Lower leg skin (tissue), 4 donors: ENCODE measurements at places on chromosomes 1 and 21.

DNA sequence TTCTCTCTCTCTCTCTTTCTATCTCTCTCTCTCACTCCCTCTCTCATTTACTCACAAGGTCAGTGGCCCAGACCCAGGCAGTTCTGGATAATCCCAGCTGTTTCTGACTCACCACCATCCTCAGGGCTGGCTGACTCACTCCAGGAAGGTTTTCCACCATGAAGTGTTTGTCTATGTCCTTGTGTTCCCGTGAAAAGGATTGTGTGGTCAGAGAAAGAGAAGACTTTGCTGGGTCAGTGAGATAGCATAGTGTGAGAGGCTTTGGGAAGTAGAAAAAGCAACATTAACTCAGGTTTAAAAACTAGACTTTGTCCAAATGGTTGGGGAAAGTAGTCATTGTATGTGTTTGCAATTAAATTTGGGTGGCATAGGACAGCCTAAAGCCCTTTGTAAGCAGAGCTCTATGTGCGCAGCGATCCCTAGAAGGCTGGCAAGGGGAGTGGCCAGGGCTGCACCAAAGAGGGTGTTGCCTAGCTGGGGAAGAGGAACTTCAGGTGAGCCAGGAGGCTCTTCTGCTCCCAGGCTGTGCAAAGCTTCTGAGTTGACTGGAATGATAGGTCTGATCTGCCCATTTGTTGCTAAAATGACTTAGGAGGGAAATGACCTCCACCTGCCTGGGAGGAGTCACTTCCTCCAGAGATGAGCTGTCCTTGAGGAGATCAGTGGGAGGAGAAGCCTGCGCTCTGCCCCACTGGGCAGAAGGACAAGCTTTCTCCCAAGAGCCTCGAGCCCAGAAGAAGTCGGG lies 4.9 kb upstream of the CAPN2 start:
- DNase-seq = peak; percentile 81

DNA sequence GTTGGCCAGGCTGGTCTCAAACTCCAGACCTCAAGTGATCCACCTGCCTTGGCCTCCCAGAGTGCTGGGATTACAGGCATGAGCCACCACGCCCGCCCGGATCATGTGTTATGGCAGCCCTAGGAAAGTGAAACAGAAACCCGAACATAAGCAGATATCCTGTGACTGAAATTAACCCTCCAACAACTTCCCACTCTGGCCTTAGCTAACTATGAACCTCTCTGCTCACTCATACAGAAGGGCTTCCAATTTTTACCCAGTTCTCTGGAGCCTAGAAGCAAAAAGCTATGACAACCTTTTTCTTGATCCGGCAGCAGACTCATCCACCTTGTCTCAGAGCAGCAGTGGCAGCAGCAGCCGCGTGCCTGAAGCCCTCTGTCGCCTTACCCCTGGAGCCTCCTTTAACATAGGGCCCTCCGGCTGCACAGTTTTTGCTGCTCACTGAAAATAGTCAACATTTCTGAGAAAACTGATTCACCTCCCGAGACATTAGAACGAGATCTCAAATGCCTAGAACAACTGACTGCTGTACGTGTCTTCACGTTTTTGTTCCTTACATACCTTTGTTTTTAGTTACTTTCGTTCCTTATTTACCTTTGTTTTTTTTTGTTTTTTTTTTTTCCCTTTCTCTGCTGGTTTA lies 9.3 kb downstream of the CBR1 start:
- DNase-seq = no peak

DNA sequence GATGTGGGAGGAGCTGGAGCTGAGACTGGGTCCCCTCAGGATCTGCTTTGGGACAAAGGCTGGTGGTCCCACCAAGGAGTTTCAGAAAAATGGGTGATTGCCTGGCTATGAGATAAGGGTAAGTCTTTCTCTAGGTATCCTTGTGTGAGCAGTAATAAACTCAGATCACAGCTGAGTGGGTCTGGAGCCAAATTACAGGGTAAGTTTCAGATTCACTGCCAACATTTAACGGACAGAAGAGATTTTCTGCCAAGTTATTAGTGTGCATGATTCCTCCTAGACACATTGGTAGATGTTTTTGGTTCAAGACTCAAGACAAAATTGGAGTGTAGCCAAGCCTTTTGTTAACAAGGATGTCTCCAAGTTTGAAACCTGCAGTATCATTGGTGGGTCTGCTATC lies 7.5 kb downstream of the CD1B start:
- DNase-seq = no peak

DNA sequence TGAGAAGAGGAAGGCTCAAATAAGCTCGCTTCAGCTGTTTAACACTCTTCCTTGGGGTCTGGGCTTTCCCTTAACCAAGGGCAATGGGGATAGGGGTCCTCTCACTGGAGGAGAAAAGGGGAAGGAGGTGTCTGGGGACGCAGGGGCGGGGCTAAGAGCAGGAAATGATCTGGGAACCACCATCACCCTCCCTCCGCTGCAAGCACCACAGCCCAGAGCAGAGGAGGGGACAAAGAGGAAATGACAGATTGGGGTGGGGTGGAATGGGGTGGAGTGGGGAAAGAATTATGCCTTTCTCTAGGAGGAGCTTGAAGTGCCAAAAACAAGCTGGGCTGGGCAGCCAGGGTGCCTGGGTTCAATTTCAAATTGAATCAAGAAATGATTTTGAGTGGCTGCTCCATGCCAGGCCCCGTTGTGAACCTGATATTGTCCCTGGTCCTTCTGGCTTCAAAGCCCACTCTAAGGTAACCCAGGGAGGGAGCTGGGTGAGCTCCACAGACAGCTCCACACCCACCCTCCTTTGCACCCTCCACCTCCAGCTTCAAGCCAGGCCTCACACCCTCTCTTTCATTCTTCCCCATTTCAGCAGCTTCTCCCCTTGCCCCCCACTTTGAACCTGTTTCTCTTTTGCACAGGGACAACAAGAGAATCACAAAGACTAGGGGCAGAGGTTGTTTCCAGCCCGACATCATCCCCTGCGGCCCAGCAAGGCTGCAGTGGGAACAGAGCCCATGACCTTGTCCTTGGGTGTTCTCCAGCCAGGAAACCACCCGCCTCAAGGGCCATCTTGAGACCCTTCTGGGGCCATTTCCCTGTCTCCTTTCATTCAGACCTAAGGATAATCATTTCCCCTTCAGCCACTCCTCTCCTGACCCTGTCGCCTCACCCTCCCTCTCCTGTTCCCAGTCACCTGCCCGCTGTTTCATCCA lies 1.1 kb downstream of the ARHGAP30 start:
- DNase-seq = no peak

DNA sequence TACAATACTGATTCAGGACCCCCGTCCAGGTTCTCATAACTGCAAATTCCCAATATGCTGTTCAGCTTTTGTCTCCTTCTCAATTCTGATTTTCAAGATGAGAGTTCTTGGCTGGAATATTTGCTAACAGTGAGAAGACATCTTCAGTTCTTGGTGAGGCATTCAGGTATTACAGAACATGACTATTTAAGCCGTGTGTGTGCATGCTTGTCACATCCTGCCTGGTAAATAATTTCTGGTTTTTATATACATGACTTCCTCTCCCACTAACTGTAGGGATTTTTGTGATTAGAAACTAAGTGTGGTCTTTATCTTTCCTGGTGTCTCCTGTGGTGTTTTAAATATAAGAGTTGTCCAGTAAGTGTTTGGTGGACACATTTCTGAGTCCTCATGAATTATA lies 10.2 kb upstream of the SLC19A2 start:
- DNase-seq = no peak

- DNase-seq = no peak
Observed at GRCh38 chr1:244092293-244092963, 41.3 kb downstream of the ZBTB18 start.

DNA sequence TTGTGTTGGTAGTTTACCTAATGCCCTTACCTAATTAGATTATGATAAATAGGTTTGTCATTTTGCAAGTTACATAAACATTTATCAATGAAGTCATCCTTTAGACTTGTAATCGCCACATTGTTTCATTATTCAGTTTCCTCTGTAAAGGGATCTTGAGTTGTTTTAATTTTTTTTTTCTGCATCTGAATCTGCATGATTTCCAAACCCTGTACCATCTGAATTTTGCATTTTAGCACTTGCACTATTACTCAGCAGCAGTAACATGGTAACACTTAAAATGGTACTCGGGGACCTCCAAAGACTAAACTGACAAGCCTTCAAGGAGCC lies 12.4 kb downstream of the TARDBP start:
- DNase-seq = no peak

DNA sequence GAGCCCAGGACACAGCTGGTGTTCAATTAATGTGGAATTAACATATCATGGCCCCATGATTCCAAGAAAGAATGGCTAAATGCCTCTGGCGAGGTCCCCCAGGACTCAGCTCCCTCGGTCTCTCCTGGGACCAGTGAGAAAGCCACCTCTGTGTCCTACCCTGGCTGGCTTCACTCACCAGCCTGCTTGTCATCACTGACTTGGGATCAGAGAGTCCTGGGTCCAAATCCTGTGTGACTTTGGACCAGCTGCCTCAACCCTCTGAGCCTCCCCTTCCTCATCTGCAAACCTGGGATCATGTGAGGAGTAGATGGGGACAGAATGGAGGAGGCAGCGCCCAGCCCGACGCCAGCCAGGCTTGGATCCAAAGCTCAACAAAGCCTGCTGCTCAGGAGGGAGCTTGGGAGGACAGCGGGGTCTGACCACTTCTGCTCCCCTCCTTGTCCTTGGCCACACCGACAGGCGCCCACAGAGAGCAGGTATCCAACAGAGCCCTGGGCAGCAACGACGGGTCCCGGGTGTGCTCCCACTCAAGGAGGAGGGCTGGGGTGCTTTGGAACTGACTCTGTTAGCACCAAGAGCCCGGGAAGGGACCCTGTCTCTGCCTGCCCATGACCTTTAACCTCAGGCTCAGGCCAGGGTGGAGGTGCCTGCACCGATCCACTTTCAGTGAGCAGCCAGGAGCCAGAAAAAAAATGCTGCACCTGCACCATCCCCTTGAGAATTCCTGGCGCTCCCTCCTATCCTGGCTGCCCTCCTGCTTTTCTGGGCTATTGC lies 3.2 kb downstream of the SH2D5 start:
- DNase-seq = peak; percentile 79

GRCh38 chr1:56986397-56986796 lies 20.6 kb upstream of the C8B start:
- no peak for DNase-seq

GRCh38 chr1:37875833-37876232 lies 16.4 kb upstream of the MTF1 start:
- DNase-seq = no peak

- DNase-seq = no peak
Observed at GRCh38 chr1:169782596-169782995, 12.1 kb downstream of the METTL18 start.

- no peak for DNase-seq
Observed at GRCh38 chr1:174680101-174680500, 232.3 kb downstream of the GPR52 start.
